HEK293T (cell line): ENCODE measurements at places on chromosomes 4 and X.
A peak's percentile ranks its signal among the peaks of the same experiment; 100 is the strongest.

GRCh38 chrX:82658492-82658891, 849.6 kb upstream of the POU3F4 start:
- no peak for DNase-seq

GRCh38 chrX:132742246-132742645, 216.2 kb downstream of the HS6ST2 start:
- DNase-seq, result no peak

- no peak for DNase-seq
Measured at GRCh38 chr4:105630670-105631655, 77.5 kb downstream of the INTS12 start.

DNA sequence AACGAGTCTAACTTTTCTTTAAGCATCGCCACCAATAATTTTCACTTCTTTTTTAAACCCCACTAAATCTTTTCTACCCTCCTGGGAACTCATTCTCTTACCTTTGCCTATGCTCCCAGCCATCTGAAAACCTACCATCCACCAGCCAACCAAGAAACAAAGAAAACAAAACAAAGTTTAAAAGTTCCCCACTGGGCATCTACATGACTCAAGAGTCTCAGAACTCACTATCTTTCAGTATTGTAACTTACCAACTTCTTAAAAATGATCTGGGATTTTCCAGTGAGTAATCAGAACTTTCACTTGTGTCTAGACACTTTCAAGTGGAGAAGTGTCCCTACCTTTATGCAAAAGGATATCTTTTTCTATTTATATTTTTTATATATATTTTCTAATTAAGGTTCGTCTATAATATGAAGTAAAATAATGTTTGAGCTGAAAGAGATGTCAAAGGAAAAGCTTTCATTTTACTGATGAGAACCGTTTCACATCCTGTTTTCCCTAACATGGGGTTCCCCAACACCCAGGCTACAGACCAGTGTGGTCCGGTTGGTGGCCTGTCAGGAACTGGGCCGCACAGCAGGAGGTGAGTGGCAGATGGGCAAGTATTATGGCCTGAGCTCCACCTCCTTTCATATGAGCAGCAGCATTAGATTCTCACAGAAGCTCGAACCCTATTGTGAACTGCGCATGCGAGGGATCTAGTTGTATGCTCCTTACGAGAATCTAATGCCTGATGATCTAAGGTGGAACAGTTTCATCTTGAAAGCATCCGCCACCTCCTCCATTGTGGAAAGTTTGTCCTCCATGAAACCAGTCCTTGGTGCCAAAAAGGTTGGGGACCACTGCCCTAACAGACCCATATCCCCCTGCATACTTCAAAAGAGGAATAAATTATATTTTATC, 9.8 kb upstream of the TIGD2 start:
- no peak for DNase-seq

- DNase-seq, result no peak
Measured at GRCh38 chr4:101475246-101475645, 127.9 kb upstream of the PPP3CA start.

DNA sequence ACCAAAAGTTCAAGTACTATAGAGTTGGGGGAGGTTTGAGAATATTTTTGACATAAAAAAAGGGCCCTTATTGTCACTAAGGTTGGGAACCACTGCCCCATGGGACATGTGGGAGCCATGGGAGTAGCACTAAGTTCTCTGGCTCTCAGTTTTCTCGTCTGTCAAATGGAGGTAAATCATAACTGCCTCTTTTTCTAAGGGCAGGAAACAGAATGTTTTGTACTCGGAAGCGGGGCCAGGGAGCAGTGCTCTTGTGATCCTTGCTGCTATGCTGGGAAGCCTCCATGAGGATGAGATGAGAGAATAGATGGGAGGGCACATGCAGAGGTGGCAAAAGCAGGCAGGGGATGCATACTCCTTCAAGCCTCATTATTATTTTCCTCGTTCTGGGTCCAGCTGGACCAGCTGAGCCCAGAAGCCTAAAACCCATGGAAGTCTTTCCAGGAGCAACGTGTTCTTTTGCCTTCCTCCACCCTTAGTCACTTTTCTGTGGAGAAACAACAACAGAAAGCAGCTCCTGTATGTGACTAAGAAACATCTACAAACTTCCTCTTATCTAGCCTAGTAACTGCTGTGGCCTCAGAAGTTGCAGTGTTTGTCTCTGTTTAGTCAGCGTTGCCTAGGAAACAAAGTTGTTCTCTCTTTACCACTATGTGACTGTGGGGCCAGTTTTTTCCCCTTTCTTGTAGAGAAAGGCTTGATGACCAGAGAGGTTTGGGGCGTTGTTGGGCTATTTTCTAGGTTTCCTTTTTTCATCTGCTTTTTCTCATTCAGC, 64.8 kb downstream of the TSC22D3 start:
- DNase-seq, result peak; percentile 59

DNA sequence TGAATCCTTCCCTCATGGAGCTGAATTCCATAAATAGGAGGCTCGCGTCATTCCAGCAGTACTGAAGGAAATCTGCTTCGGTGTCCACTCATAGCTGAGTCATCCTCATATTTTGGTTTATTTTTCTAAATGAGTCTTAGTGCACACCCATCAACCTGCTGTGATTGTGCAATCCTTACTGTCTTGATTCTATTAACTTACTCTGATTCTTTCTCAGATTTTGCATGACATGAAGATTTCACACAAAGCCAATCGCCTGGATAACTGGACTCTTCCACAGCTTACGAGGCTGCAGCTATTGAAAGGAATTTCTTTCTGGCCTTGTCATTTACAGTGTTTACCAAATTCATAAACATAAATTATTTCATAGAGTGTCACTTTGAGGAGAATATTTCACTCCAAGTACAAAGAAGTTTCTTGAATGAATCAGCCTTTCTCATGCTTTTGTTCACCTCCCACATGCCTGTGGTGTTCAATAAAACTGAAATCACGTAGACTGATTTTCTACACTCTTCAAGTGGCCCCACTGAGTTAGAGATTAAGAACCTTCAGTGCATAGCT, 207.6 kb upstream of the SLITRK2 start:
- no peak for DNase-seq

GRCh38 chrX:7314425-7314824, 166.5 kb upstream of the PUDP start:
- no peak for DNase-seq

DNA sequence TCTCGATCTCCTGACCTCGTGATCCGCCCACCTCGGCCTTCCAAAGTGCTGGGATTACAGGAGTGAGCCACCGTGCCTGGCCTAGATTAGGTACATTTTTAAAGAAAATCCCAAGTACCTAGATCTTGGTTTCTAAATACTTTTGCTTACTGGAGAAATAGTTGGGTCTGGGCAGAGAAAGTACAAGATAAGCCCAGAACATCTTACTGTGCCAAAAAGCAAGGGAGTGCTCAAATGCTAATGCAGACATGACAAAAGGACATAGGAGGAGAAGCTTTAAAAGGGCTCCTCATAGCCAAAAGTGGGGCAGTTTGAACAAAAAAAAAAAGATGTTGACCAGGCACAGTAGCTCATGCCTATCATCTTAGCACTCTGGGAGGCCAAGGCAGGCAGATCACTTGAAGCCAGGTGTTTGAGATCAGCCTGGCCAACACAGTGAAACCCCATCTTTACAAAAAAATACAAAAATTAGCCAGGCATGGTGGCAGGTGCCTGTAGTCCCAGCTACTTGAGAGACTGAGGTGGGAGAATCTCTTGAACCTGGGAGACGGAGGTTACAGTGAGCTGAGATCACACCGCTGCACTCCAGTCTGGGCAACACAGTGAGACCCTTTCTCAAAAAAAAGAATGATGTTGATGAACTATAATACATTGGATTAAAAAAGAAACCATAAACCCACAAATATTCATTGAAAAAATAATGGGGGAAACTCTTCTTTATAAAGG, 107.5 kb downstream of the APBB2 start:
- no peak for DNase-seq

DNA sequence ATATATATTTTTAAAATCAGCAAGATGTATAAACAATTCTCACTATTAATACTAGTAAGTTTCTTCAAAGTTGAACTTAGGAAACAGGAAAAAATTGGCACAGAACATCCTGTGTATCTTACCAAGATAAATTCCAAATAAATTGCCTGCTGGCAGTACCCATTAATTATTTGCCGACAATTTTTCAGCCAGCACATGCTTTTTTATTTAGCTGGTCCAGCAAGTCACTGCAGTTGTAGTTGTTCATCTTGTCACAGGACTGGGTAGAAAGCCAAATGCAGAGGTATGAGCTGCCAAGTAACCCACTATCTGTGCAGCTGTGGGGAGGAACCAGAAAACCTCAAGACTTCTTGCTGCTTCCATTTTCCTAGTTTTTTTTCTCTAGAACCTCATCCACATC, 113.4 kb downstream of the PACRGL start:
- no peak for DNase-seq

DNA sequence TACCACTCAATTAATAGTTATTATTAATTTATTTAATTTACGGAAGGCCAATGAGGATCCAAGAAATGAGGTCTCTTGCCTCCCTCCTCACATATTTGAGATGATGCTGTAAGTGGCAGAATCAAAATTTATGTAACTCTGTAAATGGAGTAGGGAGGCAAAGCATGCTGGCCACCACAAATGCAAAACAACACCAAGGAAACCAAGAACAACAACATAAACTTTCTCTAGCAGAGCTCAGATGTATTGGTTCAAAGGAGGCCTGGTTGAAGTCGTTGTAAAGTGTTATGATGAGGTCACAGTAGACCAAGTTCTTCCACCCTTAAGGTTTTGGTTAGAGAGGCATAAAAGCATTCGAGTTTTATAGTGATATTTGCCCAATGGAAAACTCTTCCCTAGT, 194.8 kb upstream of the FAT1 start:
- no peak for DNase-seq

DNA sequence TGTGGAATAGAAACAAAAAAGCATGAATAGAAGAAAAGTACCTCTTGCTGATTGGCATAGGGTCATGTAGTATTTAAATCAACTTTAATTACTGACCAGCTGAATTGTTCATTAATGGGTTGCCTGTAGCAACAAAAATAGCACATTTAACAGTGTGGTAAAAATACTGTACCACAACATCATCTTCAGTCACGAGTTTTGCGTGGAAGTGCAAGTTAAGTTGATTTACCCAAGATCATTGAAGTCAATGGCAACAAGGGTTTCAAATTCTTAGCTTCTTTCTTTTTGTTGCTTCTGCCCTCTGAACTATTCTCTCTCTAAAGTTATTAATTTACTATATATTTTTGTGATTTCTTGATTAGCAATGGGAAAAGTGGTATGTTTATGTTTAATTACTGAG, 526.6 kb downstream of the C4orf33 start:
- no peak for DNase-seq

DNA sequence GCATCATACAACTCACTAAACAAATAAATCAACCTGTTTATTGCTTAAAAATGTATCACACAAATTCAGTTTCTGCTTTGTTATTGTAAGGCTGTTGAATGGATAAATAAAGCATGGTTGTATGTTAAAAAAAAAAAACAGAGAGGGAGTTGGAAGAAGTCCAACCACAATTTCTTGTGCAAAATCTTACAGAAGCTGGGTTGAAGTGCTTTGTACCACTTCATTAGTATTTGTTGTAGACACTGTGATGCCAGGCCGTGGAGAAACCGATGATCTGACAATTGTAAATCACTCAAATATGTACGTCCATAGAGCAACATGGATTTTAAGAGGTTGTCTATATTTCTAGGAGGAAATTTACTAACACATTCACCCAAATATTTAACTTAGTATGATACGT, 132.6 kb upstream of the MXRA5 start:
- DNase-seq, result no peak

- DNase-seq, result no peak
Measured at GRCh38 chr4:142549726-142550463, 296.2 kb downstream of the INPP4B start.

GRCh38 chr4:111773858-111774257, 371.4 kb upstream of the FAM241A start:
- DNase-seq, result peak; percentile 20
